ENCODE measurements at places on chromosomes 5 and 9.

GRCh38 chr9:126222835-126223431, 103.7 kb upstream of the MVB12B start:
- DNase-seq = no peak

GRCh38 chr9:90998573-90998972, 197.0 kb downstream of the SYK start:
- no peak for DNase-seq

DNA sequence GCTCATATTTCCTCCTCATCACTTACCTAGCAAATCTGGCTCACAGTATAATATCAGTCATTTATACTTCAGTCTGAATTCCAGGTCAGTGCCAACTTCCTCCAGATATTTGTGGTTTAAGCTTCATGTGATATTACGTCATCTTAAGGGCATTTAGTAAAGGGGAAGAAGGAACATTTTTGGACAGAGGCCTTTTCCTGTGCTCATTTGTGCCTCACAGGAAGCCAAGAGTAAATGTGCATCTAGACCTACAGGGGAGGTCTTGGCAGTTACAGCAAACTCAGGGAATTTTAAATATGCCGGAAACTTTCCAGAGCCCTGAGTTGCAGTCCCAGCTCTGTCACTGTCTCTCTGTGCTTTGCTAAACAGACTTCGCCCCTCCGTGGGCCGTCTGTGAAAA, 12.3 kb upstream of the KCNIP1 start:
- DNase-seq = no peak

GRCh38 chr5:172303572-172304335, 20.2 kb upstream of the UBTD2 start:
- no peak for DNase-seq

GRCh38 chr5:58816181-58816731, 233.4 kb downstream of the RAB3C start:
- no peak for DNase-seq

Measured in renal cortex interstitium (tissue), 15 donors.